ENCODE measurements at places on chromosomes 7 and 10. TPM values are rescaled to one million over a fixed set of nuclear protein-coding genes. Genes with fewer than 3 reads are reported as not detected.
A peak's percentile ranks its signal among the peaks of the same experiment; 100 is the strongest.

- no peak for DNase-seq
Observed at GRCh38 chr7:97430006-97430405, 301.9 kb upstream of the TAC1 start.

- no peak for DNase-seq
Observed at GRCh38 chr10:132375795-132376297, 21.2 kb upstream of the PWWP2B start.

DNA sequence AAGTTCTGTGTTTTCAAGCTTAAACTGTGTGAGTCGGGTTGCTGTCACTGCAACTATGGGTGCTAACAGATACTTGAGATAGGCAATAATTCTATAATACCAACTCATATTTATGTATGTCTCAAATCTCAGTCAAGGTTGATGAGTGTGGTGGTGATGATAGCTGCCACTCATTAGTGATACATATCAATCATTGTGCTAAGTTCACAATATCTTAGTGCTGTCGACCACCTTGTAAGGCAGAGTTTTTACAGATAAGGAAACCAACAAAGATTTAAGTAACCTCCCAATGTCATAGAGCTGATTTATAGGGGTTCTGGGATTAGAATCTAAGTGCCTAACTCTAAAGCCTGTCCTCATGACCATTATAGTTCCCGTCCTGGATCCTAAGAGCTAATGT is 82.5 kb downstream of the ELAPOR2 start:
- DNase-seq, result no peak

DNA sequence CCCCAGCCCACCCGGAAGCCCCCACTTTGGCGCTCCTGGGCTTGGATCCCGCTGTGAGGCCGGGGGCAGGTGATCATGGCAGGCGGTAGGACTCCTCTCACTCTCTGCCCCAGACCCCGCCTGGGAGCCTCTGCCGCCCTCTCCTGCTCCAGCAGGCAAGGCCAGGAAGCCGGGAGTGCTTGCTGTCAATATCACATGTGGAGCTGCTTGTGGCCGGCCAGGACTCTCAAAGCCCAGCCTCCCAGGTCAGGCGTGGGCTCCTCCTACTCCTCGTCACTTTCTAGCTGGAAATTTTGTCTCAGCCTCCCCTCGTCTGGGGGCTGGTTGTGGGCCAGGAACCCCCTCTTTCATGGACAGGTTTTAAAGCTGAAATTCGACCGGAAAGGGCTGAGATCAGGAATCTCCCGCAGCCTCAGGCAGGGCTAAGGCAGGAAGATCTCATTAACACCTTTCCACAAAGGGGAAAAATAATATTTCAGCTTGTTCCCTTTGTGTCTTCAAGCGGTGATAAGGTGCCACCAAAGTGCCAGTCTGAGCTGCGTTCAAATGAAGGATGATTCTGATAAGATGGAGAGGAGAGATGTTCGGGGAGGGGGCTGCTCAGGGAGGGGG is 273.6 kb upstream of the PODXL start:
- DNase-seq, result no peak

DNA sequence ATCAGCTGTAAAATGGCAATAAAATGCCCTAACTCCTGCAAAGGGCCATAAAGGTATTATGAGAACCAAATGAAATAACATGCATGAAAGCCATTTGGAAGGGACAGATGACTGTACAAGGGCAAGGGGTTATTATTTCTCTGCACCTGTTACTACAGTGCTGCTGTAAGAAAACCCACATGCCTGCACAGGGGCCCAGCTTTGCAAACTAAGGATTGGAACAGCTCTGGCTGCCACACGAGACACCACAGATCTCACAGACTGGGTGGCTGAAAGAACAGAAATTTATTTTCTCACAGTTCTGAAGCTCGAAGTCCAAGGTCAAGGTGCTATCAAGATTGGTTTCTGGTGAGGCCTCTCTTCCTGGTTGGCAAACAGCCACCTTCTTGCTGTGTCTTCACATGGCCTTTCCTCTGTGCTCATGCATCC is 409.0 kb upstream of the NRP1 start:
- DNase-seq, result no peak

DNA sequence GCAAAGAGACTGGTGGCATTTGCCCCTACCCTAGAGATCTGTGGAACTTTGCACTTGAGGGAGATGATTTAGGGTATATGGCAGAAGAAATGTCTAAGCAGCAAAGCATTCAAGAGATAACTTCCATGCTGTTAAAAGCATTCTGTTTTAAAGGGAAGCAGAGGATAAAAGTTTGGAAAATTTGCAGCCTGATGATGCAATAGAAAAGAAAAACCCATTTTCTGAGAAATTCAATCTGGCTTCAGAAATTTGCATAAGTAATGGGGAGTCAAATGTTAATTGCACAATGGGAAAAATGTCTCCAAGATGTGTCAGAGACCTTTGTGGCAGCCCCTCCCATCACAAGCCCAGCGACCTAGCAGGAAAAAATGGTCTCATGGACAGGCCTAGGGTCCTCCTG is 361.7 kb downstream of the ANKRD7 start:
- no peak for DNase-seq

GRCh38 chr10:31947144-31947926 is 18.7 kb upstream of the ARHGAP12 start:
- peak; percentile 49 for DNase-seq

GRCh38 chr10:27865221-27865635 is 119.6 kb upstream of the MKX start:
- DNase-seq, result no peak

DNA sequence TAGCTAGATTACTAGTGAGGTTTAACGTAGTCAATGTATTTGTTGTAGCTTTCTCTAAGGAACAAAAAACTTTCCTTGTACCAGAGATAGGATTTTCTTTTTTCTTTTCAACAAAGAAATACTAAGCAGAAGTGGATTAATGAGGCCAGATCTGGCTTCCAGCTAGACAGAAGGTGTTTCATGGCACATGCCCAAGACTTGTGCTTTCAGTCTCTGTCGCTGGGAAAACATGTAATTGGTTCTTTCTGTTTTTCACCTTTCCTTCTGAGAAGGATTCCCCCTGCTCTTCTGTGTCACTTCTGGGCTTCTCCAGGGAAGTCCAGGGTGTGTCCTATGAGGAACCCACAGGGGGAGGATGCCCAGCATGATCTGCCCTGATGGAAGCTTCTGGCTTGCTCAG is 492.2 kb downstream of the CCSER2 start:
- DNase-seq, result no peak

DNA sequence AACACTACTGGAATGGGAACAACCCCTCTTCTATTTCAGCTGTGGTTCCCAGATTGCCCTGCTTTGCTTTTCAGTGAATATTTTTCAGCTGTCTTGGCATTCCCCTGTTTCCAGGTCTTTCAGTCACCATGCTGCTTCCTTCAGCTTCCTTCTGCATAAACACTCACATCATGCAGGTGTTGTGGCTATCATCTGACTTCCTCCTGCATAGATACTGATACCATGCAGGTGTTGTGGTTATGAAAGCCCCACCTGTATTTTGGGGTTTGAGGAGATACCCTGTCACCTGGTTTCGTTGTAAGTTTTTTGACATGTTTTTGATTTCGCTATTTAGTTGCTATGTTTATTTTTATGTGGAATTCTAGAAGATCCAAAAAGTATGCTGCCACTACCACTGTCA is 71.5 kb downstream of the SLC35B4 start:
- no peak for DNase-seq

DNA sequence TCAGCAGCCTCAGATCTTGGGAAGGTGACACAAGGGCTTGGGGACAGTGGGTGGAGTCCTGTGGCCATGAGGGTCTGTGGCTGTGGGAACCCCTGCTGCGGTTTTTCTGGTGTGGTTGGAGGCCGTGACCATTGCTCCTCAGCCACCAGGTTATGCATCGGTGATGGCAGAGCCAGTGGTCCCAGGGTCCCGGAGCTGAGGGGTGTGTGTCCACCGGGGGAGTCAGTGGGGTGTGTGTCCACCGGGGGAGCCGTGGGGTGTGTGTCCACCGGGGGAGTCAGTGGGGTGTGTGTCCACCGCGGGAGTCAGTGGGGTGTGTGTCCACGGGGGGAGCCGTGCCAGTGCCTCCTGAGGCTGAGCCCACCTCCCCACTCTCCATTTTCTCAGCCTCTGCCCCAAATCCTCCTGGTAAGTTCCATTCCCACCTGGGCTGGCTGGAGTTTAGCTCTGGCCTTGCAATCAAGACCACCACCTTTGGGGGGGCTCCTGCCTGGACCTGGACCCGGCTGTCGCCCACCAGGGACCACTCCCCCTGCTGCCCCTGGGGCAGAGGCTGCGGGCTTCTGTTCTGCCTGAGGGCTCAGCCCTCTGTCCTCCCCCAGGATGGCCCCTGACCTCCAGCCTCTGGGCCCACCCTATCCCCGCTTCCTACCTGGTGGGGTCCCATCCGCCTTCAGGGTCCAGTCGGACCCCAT is 143.5 kb downstream of the ELFN1 start:
- no peak for DNase-seq

DNA sequence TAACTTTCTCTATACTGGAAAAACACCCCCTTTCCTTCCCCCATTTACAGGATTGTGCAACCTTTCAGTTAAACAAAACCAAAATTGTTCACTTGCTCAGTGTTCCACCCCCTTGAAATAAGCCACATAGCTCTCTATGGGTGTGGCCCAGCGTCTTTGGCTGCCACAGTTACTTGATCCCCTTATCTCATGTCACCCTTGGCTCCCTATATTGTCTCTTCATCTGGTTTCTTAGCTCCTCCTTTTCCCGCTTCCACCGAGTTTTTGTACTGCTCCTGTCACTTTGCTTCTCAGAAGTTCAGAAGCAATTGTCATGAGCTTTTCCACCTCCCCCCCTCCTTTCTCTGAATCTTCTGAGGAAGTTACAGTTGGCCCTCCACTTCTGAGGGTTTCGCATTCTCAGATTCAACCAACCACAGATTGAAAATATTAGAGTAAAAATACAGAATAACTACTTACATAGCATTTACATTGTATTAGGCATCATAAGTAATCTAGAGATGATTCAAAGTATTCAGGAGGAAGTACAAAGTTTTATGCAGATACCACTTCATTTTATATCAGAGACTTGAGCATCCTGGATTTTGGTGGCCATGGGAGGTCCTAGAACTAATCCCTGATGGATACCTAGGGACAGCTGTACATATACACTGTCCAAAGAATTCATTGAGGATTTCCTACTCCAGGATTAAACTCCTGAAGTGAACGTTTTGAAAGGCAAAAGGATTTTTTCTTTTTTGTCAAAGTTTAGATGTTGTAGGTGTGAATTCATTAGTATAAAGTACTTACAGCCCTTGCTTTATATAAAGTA is 60.4 kb downstream of the ADD3 start:
- DNase-seq, result no peak

GRCh38 chr7:93569189-93569588 is 5.3 kb downstream of the CALCR start:
- no peak for DNase-seq

GRCh38 chr7:48286836-48287235 is 115.6 kb downstream of the ABCA13 start:
- no peak for DNase-seq

GRCh38 chr7:139687980-139688632 is 89.7 kb downstream of the HIPK2 start:
- no peak for DNase-seq

- DNase-seq, result no peak
Observed at GRCh38 chr10:92081641-92082040, 158.1 kb downstream of the BTAF1 start.

GRCh38 chr7:38660427-38661099 is 29.4 kb upstream of the AMPH start:
- no peak for DNase-seq

- DNase-seq, result no peak
Observed at GRCh38 chr7:103752995-103753394, 236.5 kb downstream of the RELN start.

Gene INSYN2A
- polyA plus RNA-seq, result 2.0 TPM

Gene TCAF2
- polyA plus RNA-seq, result 3.7 TPM

Gene MMS19
- polyA plus RNA-seq, result 90.7 TPM

Gene RRP12
- polyA plus RNA-seq, result 24.8 TPM

Gene NKX2-3
- polyA plus RNA-seq, result not detected

Gene AKAP9
- 104 TPM for polyA plus RNA-seq

Gene GDF2
- 0.13 TPM for polyA plus RNA-seq

Gene CPA2
- 0.44 TPM for polyA plus RNA-seq

Gene ZPBP
- polyA plus RNA-seq, result 0.39 TPM

Gene TSPAN12
- 55.2 TPM for polyA plus RNA-seq

Gene SKIDA1
- polyA plus RNA-seq, result 4.6 TPM
